ENCODE measurements at places on chromosomes 3 and 15.

GRCh38 chr3:142237891-142238290 lies 12.5 kb upstream of the GK5 start:
- DNase-seq: no peak

DNA sequence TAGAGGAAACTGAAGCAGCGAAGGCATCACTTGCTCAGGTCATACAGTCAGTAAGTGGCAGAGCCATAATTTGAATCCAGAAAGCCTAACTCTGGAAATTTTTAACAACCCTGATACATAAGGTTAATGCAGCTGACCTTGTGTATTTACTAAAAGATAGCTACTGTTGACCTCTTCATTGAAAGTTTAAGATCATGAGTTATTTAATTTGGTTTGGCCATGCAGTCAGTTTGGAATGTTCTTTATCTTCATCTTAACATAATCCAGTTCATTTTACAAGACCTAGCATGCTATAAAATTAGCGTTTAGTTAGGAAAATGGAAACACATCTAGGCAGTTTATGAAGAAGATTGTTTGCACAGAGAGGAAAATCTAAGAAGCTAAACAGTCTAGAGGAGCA lies 240.9 kb downstream of the RBMS3 start:
- DNase-seq: no peak

DNA sequence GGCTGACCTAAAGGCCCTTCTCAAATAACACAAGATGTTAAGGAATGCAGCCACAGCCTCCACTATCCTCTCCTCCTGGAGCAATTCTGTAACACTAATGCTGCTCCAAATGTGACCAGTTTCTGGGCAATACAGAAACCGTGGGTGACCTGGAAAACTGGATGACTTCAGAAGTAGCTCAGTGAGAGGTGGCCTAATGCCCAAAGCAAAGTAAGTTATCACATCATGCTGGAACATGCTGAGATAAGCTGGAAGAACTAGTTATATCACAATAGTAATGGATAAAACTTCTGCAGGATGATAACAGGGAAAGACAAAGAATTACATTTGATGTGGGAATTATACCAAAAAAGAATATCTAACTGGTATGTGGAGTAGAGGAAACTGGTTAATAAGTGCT lies 72.0 kb downstream of the DHX30 start:
- no peak for DNase-seq

- DNase-seq: no peak
Measured at GRCh38 chr3:159149131-159149530, 347.3 kb downstream of the MFSD1 start.

- no peak for DNase-seq
Measured at GRCh38 chr15:52082197-52083036, 30.2 kb downstream of the BCL2L10 start.

GRCh38 chr15:69422336-69422895 lies 8.3 kb downstream of the KIF23 start:
- DNase-seq: no peak

GRCh38 chr3:2898591-2899353 lies 211.4 kb downstream of the IL5RA start:
- DNase-seq: no peak

GRCh38 chr15:48396020-48396419 lies 64.8 kb downstream of the DUT start:
- no peak for DNase-seq

Data from stimulated activated CD8-positive, alpha-beta memory T cell treated with anti-CD3 and anti-CD28 coated beads, Interleukin-7, amount 100 ng/mL, for 4 hours (primary cell).